ENCODE measurements at places on chromosomes 3 and 15.

DNA sequence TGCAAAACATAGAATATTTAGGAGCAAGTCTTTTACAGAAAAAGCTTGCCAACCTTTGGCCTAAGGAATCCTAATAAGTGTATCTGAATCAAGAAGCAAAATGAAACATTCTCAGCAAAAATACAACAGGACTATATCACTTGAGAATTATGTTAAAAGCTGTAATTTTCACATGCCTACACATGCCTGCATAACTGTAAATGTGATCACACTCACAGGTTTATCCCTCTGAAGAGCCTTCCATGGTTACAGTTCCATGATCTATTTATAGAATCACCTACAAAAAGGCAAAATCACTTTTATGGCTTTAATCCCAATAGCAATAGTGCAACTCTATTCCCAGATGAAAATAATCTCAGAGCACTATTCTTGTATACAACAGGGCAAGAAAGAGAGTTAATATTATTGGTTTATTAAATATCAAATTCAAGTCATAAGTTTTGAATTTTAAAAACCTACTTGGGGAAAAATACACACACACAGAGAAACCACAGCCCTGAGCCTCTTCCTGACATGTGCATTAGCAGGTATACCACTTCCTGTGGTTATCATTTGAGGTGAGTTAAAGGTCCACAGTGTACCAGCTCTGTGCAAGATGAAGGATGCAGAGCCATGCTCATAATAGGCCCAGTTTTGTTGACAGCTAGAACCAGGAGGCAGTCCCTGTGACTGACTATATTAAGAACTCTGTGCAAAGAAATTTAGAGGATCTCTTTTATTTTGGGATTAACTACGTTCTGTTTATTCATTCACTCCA is 252.5 kb upstream of the TGFBR2 start:
- no peak for DNase-seq

DNA sequence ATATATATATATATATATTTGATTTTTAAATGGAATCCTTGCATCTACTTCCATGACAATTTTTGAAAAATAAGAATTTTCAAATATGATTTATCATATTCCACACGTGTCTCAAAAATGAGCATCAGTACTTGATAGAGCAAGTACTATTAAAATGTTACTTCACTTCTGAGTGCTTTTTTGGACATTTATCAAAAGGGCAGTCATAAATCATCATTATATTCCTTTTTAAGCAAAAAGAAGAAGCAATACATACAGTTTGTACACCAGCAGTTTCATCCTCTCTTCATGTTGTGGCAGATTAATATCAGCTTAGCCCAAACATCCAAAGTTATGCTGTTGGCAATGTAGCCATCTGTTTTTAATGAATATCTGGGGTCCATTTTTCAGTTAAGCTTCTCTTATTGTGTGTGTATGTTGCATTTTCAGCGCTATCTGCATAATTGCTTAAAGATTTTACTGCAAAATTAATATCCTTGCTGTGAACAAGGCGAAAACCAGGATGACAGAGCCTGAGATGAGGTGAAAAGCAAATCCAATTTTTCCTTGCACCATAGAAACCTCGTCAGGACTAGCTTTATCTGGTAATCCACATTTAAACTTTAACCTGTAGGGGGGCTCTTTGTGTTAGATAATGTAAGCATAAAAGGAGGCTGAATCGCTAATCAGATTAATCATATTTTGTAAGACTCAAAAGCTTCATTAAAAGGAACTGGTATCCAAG is 604.9 kb upstream of the AGTR1 start:
- no peak for DNase-seq

DNA sequence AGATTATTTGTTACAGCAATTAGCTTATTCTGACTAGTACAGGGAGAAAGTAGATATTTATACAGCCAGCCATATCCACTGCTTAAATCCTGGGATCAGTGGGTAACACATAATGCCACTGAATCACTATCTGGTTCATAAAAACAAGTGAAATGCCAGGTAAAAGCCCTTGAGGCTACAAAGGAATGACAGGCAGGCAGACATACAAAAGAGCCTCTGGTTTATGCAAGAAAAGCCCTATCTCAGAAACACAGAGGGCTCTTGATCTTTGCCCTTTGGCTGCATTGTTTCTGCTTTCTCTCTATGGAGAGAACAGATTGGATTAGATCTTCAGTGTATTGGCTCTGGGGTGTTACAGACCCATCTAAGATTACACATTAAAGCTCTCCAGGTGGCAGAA is 115.4 kb upstream of the GADL1 start:
- DNase-seq = no peak

- no peak for DNase-seq
Measured at GRCh38 chr3:53079791-53080555, 34.1 kb upstream of the SFMBT1 start.

DNA sequence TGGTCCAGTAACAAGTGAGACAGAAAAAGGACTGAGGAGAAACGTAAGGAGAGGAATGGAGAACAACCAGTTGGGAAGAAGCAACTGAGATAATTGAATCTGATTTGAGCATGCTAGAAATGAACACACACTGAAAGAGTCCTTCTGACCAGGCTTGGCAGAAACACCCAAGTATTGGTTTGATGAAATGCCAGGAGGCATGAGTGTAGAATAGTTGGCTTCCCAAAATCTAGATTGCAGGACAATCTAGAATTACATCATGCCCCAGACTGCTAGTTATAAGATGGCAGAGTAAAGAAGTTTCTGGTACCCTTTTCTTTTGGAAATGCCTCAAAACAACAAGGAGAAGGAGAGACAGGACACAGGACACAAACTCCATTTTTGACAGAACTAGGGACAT is 189.7 kb upstream of the STT3B start:
- DNase-seq = no peak

DNA sequence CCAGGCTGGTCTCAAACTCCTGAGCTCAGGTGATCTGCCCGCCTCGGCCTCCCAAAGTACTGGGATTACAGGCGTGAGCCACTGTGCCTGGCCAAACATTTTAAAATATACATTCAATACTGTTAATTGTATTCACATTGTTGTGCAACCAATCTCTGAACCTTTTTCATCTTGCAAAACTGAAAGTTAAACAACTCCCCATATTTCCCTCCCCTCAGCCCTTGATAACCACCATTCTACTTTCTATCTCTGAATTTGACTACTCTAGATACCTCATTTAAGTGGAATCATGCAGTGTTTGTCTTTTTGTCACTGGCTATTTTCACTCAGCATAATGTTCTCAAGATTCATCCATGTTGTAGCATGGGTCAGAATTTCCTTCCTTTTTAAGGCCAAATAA is 30.0 kb downstream of the HMCES start:
- DNase-seq = no peak

DNA sequence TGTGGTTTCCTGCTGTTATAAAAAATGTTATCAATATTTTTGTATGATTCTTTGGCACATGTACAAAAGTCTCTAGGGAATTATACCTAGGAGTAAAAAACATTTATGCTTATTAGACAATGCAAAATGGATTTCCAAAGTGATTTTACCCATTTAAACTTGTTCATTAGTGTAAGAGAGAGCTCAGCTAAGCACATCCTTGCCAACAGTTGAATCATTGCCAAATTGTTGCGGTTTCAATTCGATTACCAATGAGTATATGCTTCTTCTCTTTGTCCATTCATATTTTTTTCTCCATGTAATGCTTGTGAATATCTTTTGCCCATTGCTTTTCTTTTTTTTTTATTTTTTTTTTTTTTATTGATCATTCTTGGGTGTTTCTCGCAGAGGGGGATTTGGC is 17.2 kb downstream of the CASR start:
- DNase-seq = no peak

DNA sequence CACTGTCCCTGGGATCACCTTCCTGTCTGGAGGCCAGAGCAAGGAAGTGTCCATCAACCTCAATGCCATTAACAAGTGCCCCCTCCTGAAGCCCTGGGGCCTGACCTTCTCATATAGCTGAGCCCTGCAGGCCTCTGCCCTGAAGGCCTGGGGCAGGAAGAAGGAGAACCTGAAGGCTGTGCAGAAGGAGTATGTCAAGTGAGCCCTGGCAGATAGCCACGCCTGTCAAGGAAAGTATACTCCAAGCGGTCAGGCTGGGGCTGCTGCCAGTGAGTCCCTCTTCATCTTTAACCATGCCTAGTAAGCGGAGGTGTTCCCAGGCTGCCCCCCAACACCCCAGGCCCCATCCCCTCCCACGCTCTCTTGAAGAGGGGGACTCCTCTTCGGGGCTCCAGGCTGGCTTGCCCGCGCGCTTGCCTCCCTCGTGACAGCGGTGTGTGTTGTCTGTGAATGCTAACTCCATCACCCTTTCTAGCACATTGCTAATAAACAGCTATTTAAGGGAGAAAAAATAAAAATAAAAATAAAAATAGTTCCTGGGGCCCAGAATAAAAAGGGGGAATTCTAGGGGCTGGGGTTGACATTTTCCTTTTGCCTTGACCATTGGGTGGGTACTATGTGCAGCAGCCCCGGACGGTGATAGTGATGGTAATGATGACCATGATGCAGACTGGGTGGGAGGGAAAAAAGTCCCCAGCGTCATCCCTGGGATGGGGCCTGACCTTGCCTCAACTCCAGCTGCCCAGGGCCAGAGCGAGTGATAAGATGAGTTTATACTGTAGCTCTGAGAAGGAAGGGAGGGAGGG is 3.3 kb upstream of the ALAS1 start:
- no peak for DNase-seq

DNA sequence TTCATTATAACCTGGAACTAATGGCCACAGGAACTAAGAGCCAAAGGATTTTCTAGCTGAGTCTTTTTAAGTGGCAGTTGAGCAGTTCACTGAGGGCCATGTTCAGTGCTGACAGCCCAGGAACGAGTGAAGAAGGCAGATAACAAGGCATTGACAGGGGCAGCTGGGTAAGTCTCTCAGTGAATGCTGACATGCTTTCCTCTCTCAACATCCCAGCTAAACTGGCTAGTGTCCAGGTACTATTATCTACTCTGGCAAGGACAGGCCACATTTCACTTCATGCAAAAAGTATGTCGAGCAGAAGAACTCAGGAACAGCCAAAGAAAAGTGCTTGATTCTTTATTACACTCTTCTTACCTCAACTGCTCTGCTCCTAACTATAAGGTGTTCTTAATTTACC is 515.9 kb downstream of the NLGN1 start:
- no peak for DNase-seq

DNA sequence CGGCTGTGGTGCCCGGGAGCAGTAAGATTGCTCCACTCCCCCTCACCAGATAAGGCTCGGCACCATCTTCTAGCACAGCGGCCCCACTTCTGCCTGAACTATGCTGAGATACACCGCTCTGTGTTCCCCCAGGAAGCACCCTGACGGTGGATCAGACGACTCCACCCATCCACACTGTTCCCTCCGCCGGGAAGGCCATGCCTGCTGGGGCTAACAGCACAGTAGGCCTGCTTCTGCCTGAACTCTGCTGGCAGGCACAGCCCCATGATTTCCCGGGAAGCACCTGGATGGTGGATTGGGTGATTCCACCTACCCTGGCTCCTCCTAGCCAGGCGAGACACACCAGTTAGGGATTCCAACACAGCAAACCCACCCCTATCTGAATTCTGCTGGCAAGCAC is 36.3 kb upstream of the PPM1L start:
- DNase-seq = no peak

- DNase-seq = no peak
Measured at GRCh38 chr3:122555275-122556071, 8.6 kb downstream of the PARP9 start.

- no peak for DNase-seq
Measured at GRCh38 chr15:96502196-96502595, 171.7 kb downstream of the NR2F2 start.

GRCh38 chr3:121724130-121724529 is 25.4 kb downstream of the GOLGB1 start:
- DNase-seq = no peak

- no peak for DNase-seq
Measured at GRCh38 chr3:172096881-172097420, 57.6 kb downstream of the FNDC3B start.
